ENCODE measurements at places on chromosomes 4 and X.

DNA sequence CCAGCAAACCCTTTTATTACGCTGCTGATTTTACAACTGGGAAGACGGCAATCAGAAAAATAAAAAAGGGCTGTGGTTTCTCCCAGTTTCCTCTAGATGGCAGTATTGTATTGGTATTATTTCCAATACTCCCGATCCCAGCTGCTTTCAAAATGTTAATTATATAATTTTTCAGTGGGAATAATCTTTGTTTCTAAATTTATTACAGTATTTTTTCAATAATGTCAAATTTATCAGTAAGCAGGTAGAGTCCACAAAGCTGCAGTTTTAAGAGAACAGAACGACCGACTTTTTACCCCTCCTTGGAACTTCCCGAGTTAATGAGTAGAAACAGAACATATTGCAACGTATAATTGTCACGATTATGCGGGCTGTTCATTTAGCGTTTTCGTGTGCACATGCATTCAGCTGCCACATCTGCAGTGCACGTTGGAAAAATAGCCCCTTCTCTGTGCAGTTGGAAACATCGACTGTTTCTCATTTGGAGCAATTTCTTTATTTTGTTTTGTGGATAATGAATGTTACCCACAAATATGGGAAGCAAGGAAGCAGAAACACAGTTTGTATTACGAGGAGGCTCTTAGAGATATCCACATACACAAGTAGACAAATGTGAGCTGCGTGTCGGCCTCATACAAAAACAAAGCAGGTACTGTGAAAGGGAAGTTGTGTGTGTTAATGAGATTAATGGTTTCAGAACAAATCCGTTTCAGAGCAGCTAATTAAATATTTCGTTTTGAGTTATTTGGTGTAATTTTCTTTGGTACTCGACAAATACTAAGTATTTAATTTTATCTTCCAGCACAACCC is 188.0 kb downstream of the STIM2 start:
- peak; percentile 37 for DNase-seq

- DNase-seq: no peak
Measured at GRCh38 chr4:41880840-41881831, 54.1 kb upstream of the TMEM33 start.

- DNase-seq: no peak
Measured at GRCh38 chrX:39065051-39065871, 264.0 kb downstream of the MID1IP1 start.

DNA sequence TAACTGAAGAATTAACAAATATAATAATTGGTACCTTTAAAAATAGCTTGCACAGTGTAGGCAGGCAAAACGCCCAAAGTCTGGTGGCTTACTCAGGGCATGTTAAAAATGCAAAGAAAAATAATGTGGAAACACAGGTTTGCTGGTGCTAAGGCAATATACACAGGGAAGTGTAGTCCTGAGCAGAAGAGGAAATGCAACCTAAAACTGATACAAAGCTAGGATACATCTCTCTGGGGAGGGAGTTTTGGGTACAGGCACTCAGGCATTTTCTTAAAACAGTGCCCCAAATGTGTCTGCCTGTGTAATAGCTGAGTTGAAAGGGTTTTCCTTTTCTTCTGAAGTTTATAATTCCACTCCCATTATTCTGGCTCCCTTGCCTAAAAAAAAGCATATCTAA is 47.4 kb downstream of the TMPRSS11E start:
- no peak for DNase-seq

Data from inflammatory macrophage (primary cell).